ENCODE measurements at places on chromosomes 3 and 15.

DNA sequence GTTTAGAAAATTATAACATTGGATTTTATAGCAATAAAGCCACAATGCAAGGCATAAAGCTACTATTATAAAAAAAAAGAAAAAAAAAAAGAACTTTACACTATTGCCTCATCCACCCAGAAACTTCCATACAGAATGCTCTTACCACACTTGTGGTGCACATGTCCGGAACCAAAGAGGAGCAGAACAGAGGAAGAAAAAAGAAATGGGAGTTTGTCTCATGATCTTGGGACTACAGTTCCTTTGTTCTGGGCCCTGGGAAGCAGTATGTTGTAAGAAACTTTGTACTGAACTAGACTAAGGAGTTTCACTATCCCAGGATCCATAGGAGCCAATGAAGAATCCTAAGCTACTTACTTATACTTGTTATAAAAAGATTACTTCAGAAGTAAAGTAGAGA lies 36.1 kb downstream of the FMN1 start:
- DNase-seq, result no peak

DNA sequence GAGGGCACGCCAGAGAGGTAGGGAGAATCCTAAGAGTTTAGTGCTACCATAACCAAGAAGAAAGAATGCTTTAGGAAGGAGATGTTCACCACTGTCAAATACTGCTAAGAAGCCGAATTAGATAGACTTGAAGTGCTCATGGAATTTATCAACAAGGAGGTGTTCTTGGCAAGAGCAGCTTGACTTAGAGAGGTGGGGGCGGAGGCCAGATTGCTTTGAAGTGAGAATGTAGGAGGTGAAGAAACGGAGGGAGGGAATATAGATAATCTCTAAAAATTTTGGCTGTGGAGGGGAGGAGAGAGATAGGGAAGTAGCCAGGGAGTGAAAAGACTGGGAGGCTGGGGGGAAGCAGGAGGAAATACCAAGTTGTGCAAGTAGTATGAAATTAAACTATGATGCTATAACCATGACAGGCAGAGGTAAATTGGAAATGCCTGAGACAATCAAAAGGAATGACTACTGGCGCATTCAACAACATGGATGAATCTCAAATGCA lies 35.5 kb downstream of the GADL1 start:
- DNase-seq, result no peak

GRCh38 chr15:73873889-73874511 lies 636 bp downstream of the TBC1D21 start:
- peak; percentile 74 for DNase-seq

- no peak for DNase-seq
Measured at GRCh38 chr3:107413264-107413663, 36.0 kb downstream of the CCDC54 start.

DNA sequence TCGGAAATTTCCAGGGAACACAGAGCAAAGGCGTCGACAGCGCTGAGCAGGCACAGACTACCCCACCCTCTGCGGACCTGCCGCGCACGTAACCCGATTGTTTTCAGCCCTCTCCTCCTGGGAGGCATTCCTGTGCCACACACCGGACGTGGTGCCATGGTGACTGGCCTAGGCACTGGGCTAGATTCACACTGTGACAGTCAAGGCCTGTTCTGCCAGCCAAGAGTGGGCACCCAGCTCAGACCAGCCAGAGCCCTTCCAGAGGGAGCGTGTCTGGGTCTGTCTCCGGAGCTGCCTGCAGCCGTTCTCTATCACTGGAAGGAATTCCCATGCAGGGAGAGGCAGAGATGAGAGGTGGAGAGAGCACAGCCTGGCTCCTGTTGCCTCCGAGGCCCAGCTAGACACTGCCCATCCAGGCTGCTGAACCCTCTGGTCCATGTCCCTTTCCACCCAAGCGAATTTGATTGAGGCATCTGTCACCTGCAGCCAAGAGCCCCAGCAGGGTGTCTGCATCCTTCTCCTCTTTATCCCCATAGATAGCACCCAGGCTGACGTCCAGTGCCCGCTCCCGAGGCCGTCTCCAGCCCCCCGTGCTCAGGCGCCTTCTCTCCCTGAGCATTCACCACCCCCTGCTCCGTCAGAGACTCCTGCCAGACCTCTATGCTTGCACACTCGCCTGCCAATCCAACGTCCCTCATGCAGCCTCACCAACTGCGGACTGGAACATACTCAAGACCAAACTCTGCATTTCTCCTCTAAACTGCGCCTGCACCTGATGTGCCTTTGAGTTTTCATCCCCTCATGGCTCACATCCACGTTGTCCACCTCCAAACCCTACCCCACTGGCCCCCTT lies 267.5 kb downstream of the OCA2 start:
- no peak for DNase-seq

DNA sequence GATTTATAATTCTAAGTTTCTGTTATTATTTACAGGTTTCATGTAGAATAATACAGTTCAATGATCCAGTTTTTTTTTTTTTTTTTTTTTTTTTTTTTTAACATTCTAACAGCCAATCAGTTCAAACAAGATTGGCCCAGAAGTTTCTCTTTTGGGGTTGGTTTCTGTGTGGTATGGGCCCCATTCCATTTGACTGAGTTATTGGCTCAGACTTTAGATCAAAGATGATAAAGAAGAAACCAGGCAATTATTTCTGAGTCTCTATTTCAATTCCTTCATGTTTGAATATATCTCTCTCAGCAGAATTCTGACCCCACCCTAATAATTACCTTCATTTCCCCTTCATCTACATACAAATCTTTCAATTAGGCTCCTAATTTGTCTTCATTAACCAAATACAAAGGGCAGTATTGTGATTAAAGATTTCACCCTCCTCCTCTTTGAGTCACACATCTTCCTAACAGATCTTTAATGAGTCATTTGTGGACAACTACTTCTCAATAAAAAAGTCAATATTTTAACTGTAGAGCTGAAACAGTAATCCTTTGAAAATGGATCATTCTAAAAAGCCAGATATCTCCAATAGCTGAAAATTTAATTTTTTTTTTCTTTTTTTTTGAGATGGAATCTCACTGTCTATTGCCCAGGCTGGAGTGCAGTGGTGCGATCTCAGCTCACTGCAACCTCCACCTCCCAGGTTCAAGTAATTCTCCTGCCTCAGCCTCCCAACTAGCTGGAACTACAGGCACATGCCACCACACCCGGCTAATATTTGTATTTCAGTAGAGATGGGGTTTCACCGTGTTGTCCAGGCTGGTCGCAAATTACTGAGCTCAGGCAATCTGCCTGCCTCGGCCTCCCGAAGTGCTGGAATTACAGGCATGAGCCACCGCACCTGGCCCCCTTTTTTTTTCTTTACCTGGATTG lies 878.8 kb downstream of the NAALADL2 start:
- DNase-seq, result no peak

- DNase-seq, result no peak
Measured at GRCh38 chr3:42013691-42014457, 52.0 kb upstream of the ULK4 start.

GRCh38 chr3:50414616-50415015 lies 55.3 kb upstream of the TMEM115 start:
- DNase-seq, result no peak

All from LoVo (cell line).